ENCODE measurements at places on chromosomes 11 and 22.

DNA sequence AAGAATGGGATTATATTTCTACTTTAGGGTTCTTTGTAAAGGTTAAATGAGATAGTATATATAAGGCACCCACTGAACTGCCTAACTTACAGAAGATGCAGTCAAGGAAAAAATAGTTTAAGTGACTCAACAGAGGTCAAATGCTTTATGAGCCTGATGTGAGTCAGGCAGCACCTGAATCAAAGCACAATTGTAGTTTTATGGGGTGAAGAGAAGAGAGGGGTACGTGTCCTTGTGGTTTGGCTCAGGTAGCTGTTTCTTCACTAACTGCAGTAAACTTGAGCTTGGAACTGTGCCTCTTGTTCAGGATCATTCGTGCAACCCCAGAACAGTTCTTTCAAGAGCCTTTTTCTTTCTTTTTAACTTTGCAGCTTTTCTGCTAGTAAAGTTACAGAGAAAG is 125.2 kb upstream of the SPON1 start:
- no peak for DNase-seq

DNA sequence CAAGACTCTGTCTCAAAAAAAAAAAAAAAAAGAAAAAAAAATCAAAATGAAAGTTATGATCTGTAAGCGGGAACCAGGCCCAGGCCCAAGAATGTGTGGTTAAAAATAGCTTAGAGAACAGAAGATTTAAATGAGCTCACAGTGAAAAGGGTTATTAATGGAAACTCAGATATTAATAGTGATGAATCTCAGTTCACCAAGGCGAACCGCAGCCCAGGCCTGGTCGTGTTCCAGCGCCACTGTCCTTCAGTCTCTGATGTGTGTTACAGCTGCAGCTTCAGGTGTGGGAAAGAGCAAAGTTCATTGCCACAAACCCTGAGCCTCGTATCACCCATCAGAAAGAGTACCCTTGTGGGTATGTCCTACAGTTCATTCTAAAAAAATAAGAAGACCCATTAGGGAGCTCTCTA is 107.1 kb downstream of the GAB2 start:
- no peak for DNase-seq

DNA sequence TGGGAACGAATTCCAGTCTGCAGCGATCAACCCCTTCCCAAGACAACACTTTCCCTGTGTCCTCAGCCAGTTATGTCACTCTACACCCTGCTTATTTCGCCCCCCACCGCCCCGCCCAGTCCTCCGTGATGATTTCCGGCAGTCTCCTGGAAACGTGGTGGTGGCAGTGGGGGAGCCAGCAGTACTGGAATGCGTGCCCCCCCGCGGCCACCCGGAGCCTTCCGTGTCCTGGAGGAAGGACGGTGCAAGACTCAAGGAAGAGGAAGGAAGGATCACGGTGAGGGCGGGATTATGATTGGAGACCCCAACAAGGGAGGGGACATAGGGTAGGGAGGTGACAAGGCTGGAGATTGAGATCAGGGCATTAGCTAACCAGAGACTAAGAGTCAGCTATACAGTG is 4.1 kb downstream of the ROBO3 start:
- DNase-seq = no peak

DNA sequence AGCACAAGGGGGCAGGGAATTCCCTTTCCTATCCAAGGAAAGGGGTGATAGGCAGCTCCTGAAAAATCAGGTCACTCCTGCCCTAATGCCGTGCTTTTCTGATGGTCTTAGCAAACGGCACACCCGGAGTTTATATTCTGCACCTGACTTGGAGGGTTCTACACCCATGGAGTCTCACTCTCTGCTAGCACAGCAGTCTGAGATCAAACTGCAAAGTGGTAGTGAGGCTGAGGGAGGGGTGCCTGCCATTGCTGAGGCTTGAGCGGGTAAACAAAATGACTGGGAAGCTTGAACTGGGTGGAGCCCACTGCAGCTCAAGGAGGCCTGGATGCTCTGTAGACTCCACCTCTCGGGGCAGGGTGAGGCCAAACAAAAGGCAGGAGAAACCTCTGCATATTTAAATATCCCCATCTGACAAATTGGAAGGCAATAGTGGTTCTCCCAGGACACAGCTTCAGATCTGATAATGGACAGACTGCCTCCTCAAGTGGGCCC is 194.7 kb downstream of the OR4A47 start:
- DNase-seq = no peak

DNA sequence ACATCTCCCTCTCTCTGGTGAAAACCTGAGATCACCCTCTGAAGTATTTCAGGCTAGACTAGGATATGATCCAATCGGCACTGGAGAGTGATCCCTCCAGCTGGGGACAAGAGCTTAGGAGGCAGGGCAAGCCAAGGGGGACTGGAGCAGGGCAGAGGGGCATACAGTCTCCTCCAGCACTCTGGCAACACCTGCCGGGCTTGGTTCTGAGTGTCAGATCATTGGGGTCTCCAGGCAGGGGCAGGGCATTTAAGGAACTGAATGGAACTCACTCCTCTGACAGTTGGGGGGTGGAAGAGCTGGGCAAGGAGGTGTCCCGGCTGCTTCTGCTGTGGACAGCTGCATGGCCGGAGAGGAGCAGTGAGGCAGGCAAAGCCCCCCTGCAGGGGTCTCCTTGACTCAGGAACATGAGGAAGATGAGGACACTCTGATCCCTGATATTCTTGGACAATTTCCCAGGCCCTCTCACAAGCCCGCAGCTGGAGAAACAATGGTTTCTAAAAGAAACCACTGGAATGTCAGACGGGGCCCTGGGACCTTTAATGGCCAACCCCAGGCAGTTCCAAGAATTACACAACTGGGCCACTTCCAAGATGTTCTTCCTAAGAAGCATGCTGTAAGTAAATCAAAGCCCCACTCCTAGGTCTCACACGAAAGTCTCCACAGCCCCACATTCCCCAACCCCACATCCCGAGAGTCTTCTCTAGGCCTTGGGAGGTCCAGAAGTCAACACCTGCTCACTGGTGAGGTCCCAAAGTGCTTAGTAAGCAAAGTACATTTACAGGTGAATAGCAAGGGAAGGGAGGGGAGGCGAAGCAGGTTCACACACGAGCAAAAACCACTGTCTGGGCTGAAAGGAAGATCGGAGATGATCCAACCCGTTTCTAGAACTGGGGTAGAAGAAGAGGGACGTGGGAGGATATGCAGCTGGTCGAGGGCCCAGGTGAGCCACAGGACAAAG is 1.2 kb upstream of the CCDC86 start:
- DNase-seq = no peak
